NB4 (cell line): ENCODE measurements at places on chromosomes 2 and 18.

- DNase-seq: no peak
Observed at GRCh38 chr2:149036507-149037293, 1.8 kb upstream of the LYPD6B start.

DNA sequence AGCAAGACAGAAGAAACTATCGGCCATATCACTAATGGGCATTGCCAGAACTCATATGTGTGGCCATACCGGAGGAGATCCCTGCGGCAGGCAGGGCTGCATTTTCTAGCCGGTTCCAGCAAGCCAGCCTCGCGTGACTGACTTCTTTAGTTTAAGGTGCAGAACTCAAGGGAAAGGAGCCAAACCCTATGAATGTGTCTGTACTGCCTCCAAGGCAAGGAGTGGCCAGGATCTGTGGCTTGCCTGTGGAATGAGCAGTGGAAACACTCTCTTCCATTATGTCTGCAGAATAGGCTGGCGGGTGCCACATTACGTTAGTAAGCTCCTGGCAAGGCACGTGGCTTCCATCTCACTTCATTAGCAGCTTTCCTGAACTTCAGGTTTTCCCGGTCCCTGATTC is 137.6 kb downstream of the ATL2 start:
- DNase-seq: no peak

DNA sequence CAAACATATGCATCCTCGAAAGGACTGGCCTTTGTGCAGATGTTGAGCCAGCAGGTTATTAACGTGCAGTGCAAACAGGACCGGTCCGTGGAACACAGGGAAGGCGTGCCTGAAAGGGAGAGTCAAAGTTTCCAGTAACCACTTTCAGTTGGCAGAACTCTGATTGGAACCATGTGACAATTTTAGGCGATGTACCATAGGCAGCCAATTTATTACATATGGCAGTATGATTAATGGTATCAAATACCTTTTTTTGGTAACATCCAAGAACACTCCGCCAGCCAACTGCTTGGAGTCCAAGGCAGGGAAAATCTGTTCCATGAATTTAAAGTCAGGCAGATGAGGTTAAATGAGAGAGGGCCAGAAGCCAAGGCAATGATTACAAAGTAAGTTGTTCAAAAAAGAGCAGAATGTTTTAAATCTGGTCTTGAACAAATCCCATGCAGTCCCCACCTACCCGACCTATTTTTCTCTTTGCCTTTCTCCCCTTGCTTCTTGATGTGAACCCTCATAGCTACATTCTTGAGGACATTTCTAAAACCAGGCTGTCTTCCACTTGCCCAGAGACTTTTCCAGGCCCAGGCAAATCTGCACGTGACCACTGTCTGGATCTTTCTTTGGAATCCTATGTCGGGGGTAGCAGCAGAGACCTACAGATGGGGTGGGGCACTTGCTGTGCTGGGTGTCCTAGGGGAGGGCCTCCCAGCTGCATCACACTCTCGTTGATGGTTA is 351.7 kb downstream of the HRH4 start:
- no peak for DNase-seq

DNA sequence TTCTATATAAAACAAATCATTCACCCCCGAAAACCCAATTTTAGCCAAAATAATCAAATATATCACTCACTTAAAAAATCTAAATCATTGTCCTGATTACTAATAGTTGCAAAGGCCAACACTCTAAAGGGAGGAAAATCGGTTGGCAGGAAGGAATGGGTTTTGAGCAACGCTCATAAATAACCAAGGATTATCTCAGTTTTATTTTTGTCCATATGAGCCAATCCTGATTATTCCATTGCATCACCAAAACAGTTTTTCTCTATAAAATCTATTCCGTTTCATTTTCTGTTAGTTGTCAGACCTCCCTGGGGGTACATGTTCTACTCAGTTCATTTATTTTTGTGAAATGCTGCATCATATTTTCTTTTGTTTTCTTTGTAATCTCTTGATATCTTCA is 174.1 kb downstream of the LRATD1 start:
- no peak for DNase-seq

GRCh38 chr2:238338710-238339394 is 18.5 kb downstream of the TRAF3IP1 start:
- no peak for DNase-seq

DNA sequence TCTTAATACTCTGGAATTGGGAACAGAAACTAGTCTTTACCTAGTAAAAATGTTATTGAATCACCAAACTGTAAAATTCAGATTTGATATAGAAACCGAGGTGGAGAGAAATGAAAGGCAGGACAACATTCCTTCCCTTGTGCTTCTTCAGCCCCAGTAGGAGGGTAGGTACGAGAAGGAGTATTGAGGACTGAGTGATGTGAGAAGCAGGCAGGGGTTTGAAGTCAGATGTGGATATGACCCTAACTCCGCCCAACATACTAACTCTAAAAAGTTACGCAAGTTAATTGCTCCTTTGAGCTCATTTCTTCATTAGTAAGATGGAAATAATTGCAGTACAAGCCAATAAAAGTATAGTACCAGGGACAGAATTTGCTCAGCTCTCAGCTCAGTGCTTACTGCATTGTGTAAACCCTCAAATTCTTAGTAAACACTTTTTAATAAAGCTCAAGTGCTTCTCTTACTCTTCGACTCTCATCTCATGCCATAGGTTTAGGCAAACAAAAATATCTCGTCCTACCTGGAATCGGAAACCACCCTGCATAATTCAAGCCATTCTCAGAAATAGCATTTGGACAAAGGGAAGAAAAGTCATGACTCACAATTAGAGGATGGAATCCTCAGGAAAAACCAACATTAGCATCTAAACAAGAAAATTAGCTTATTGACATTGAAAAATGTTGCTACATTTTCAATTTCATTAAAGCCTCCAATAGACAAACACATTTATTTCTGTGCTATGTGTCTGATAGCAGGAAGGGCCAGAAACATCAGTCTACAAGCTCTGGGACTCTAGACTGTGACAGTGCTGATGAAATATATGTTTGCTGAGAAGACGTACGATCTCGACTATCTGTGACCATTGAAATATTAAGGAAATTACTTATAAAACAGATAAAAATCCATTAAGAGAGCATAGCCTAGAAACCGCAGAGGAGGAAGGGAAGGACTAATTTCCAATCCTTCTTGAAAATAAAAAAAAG is 161.3 kb downstream of the HNMT start:
- DNase-seq: no peak

DNA sequence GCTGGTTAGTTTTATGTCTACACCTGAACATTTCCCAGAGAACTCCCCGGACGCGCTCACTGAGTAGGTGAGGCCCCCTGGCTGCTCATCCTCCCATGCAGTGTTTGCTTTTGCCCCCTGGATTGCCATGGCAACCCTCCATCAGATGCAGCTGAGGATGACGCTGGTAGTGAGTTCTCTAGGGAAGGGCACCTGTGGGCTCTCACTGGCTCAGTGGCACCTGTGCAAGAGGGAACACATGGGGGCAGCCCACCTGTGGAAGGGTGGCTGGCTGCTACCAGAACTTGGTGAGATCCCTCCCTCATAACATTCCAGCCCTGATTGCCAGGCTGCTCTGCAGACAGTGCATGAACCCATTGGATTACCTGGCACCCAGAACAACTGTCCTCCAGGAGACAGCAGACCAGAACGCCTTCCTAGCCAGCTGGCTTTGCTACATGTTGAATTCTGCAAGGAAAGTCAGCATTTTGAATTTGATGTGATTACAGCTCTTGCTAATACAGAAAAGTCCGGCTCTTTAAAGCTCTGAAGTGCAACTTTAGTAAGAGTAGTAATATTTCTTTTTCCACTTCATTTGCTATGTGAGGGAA is 21.7 kb downstream of the COA5 start:
- DNase-seq: no peak

DNA sequence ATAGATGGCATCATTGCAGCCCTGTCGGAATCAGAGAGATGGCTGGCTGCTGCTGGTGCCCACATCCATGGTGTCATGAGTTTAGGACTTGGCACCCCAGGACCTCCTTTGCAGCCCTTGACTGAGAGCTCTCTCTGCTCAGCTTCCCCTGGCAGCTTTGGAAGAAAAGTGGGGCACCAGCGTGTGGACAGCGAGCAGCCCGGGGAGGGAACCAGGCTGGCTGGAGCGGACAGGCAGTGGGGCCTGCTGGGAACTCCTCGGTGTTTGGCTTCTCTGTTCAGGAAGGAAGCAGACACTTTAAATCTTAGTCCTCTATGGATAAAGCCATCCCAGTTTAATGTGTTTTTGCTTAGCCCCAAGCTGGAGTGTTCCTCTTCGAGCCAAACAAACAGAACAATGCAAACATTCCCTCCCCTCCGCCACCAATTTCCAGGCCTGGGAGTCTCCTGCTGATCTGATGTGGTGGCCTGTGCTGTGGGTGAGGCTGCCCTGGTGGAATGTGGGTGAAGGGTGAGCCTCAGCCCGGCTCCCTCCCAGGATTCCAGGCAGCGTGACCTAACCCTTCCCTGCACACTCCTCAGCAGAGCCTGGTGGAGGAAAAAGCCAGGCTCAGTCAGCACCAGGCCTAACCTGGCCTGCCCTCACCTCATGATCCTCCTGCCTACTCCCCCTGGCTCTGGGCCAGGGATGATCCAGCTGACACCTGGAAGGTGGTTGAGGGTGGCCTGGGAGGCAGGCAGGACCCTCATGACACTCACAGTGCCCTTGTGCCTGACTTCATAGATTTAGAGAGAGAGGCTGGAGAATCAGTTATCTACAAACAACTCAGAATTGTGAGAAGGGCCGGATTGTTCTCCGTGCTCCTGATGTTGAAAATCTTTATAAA is 21.6 kb upstream of the ITGB6 start:
- no peak for DNase-seq

- peak; percentile 51 for DNase-seq
Observed at GRCh38 chr2:26043862-26044696, 10.2 kb downstream of the RAB10 start.

DNA sequence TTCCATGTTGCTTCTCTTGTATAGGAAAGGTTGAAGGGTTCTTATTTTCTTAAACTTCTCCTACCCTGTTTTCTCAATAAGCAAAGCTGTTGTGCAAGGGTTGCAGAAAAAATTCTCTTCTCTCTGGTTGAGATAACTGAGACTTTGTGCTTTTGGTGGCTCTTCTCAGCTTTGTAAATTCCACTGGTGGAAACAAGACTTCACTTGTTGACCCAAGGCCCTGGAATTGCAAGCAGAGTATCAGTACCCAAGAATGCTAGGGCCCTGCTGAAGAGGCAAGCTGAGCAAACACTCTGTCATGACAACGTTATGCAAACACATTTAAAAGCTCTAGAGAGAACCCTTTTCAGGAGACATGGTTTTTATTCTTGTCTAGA is 294.7 kb upstream of the EPAS1 start:
- DNase-seq: no peak

- DNase-seq: no peak
Observed at GRCh38 chr2:149690825-149691224, 103.2 kb upstream of the MMADHC start.

GRCh38 chr2:86027922-86028765 is 77.5 kb downstream of the POLR1A start:
- no peak for DNase-seq

DNA sequence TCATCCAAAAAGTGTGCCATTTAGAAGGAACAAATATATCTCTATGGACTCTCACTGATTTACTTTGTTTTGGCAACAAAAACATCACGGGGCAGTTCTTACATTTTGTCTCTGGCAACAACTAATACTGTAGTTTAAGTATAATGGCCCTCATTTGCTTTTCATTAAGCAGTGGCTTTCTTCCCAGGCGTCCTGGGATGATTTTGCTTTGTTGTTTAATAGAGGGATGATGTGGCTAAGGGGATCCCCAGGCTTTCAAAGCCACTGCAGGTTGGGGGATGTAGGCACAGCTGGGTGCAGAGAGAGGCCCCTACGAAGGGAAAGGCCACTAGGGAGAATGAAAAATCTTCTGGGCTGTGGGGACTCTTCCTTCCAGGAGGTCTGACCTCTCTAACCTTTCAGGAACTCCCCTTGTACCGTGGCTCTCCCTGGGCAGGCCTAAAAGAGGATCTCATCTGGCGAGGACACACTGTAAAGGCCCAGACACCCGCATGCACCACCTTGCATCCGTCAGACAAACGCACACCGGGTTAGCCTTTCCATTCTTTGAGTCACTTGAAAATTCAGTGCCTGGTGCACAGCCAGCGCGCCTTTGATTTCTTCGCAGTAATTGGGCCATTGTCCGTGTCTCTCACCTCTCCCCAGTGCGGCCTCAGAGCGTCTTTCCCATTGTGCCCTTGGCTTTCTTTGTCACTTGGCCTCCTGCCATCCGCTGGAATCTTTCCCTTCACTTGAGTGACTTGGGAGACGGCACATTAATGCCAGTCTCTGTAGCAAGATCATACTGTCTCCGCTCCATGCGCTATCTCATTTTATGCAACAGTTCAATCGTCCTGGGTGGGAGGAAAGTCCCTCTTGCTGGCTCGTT is 40.3 kb upstream of the AFF3 start:
- DNase-seq: no peak

GRCh38 chr2:161077367-161078210 is 82.6 kb upstream of the TANK start:
- DNase-seq: peak; percentile 52

DNA sequence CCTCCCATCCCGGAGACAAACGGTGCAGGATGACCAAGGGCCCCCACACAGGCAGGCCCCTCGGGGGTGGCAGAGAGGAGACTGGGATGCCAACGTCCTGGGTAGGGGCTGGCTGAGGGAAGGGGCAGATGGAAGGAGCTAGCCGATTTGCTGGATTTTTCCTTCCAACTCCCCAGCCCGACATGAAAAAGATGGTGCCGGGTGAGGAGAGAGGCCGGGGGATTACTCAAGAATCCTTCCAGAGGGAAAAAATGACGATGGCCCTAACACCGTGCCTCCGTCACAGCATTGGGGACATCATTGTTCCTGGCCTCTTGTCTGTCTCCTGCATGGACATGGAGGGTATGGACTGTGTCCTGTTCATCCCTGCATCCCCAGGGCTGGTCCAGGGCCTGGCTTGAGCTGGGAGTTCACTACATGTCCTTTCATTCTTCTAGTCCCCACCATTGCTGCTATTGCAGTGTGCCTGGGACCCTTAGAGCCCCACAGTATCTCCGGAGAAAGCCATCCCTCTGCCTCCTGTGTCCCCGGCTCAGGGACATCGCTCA is 217.7 kb downstream of the TNS1 start:
- DNase-seq: no peak

DNA sequence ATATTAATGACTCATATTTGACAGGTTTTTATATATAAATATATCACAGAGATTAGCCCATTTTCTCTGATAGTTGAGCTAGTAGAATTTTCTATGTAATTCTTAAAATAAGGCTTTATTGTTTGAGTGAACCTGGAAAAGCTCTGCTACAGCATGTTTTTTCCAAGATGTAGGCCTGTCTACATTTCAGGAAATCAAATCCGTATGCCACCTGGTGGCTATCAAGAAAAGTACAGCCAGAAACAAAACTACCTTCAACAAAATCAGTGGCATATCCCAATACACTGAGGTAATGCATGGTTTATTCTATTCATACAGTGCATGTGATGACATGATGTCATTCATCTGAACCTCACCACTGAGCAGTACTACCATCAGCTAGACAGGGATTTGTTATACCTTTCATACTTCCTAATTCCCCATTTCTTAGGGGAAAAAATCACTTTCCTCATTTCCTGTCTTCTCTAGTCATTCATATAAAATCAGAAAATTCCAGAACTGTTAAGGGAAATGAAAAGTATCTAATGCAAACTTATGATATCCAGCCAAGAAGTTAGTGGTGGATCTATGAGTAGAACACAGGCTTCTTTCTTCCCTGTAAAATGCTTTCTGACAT is 310.4 kb upstream of the SYT4 start:
- peak; percentile 31 for DNase-seq
